ENCODE measurements at places on chromosomes 16 and 17.

- no peak for DNase-seq
Measured at GRCh38 chr16:19755268-19755667, 37.2 kb downstream of the IQCK start.

DNA sequence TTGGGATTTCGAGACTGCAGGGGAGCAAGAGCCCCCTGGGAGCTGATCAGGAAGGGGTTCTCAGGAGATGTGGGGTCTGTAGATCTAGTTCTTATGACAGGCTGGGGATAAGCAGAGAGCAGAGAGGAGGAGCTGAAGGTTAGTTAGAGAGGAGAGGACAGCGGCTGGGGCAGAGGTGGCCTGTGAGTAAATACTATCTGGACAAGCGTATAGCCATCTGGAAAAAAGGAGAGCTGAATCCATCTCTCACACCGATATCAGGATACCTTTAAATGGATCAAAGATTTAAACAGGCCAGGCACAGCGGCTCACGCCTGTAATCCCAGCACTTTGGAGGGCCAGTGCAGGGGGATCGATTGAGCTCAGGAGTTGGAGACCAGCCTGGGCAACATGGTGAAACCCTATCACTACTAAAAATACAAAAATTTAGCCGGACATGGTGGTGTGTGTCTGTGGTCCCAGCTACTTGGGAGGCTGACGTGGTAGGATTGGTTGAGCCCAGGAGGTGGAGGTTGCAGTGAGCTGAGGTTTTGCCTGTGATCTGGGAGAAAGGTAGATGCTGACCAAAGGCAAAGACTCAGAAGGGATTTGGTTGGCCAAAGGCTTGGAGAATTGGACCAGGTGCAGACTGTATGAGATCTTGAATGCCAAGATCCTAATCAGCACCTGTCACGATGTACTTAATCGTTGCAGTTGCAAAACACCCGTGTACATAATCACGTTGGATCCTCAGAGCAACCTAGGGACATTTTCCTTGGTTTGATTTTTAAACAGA lies 18.9 kb upstream of the SLC25A19 start:
- DNase-seq: no peak

- DNase-seq: no peak
Measured at GRCh38 chr17:17763734-17764133, 73.1 kb downstream of the SREBF1 start.

DNA sequence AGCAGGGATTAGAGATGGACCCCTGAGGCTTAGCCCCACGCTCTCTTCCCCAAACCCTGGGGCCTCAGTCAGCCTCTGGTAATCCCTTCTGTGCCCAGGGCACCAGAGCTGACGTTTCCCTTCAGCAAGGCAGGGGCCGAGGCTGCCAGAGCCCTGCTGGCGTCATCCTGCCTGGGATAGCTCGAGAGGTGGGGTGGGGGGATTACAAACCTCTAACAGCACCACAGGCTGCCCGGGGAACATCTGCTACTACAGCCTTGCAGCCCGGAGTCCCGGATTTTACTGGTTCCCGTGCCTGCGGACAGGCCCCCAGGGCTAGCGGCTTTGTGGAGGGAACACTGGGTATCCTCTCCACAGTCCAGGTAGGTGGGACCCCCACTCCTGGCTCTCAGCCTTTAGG lies at the start of gene AANAT:
AANAT (plus strand) TSS at position 238 of the 400 bp plus-strand sequence. CDS start 1,144 bp downstream, outside the sequence.
- no peak for DNase-seq

DNA sequence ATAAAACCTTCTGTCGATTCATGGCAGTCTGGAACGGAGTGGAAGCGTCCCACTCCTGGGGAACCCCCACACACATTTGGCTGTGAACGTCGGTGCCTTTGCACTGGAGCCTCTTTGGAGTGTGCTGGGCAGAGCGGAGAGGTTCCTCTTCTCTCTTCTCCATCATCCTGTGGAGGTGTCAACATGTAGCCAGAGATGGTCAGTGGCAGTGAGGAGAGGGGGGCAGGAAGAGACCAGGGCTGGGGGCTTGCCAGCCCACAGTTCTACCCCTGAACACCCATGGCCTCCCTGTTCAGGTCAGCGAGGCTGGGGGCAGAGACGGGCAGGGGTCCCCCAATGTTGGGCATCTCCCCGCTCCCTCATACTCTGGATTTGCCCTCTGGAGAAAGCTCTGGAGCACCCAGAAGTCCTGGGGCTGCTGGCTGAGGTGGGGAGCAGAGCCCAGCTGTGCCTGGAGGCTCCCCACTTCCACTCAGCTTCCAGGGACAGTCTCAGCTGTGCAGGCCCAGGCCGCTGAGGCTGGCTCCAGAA lies 223.7 kb downstream of the SEC14L1 start:
- DNase-seq: no peak

DNA sequence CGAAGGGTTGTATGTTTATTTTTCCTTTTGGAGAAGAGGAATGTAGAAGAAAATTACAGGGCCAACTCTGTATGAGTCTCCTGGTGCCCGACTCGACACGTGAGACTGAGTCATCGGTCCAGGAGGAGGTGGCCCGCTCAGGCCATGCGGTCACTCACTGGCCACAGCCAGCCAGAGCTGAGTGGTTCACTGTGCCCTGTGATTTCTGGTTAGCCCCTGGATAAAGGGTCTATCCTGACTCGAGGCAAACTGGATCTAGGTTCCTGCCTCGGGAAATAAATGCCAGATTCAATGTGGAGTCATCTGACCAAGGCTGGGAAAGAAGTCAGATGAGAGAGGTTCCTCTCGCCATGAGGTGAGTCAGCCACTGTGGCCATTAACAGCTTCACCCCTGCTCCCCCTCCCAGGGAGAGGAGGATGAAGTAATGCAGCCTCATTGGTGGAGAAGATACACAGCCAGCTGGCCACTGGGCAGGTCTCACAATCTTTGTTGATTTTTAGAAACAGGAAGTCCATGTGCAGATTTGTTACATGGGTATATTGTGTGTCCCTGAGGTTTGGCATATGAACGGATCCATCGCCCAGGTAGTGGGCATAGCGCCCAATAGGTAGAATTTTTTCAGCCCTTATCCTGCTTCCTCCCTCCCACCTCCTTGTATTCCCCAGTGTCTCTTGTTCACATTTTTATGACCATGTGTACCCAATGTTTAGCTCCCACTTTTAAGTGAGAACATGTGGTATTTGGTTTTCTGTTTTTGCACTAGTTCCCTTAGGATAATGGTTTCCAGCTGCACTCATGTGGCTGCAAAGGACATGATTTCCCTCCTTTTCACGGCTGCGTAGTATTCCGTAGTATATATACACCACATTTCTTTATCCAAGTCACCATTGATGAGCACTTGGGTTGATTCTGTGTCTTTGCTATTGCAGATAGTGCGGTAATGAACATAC lies 21.7 kb upstream of the USP36 start:
- no peak for DNase-seq

DNA sequence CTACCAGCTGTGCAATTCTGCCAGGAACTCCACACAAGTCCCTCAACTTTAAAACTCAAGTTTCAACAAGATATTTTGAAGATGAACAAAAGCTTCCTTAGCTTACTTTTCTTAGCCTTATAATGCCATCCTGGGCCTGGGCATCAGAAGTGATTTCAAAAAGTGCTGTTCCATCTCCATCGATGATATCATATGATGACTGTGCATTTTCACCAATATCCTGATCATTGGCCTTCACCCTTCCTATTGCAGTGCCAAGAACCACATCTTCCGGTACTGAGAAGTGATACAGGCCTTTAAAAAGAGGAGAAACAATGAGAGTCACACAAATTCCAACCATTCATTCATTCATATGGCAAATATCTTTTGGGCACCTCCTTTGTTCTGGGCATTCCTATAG lies 215.4 kb downstream of the CDH8 start:
- no peak for DNase-seq

DNA sequence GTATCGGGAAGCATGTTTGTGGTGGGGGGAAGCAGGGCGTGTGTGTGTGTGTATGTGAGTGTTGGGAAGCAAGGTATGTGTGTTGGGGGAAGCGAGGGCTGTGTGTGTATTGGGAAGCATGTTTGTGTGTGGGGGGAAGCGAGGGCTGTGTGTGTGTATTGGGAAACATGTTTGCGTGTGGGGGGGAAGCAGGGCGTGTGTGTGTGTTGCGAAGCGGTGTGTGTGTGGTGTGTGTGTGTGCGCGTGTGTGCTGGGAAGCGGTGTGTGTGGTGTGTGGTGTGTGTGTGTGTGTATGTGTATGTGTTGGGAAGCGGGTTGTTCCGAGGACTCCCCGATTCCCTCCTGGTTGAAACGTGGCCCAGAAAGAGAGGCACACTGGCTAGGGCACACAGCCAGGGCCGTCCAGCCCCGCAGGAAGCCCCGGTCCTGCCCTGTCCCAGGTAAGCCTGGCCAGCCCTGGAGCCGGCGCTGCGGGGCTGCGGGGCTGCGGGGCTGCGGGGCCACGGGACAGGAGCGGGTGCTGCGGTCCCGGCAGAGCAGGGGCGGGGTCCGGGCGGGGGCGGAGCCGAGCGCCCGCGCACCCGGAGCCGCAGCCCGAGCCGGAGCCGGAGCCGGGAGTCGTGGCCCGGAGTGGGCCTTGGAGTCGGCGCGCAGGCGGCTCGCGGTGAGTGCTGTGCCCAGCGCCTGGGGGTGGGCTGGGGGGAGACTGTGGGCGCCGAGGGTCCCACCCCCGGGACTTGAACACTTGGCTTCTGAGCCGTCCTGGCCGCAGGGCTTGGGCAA lies at the start of gene NOD2:
NOD2 (plus strand) TSS at position 608 of the 783 bp plus-strand sequence. CDS start 5,890 bp downstream, outside the sequence.
- DNase-seq: no peak

GRCh38 chr17:9109933-9110332 lies 88.6 kb downstream of the NTN1 start:
- DNase-seq: no peak

GRCh38 chr16:17098685-17099084 lies 372.1 kb downstream of the XYLT1 start:
- DNase-seq: no peak

- DNase-seq: no peak
Measured at GRCh38 chr16:84511831-84512230, 7.4 kb upstream of the MEAK7 start.
